Stimulated activated effector memory CD8-positive, alpha-beta T cell treated with anti-CD3 and anti-CD28 coated beads, Interleukin-12 subunit alpha, Interleukin-12 subunit beta, amount 100 ng/mL, for 72 hours (primary cell): ENCODE measurements at places on chromosomes 13 and 19.
A peak's percentile ranks its signal among the peaks of the same experiment; 100 is the strongest.

DNA sequence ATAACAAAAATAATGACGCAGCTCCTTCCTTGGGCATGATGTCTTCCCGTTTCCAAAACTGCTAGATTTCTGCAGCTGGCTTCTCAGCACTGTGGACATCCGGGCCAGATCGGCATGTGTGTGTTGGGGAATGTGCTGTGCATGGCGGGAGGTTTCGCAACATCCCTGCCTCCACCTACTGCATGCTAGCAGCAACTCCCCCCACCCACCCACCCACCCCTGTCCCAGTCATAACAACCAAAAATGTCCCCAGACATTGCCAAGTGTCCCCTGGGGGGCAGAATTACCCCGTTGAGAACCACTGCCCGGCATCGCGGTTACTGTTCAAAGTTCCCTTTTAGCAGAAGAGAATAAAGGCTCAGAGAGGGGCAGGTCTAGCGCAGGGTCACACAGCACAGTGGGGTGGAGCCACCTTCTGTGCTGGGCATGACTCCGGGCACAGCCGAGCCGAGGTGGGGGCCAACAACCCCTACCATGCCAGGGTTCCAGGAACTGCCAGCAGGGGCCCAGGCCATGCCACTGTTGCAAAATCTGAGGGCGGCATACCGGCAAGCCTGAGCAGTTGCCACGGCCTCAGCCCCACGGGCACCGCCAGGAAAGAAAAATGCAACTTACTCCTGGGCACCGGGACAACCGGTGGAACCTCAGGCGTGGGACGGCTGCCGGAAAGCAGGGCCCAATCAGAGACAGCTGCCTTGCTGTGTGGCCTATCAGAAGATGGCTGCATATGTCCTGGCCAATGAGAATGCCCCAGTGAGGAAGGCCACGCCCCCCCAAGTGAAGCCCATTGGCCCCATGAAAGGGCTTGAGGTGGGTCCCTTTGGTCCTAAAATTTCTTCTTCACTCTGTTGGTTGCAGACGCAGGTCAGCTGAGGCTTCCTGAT, 22.5 kb upstream of the NFIC start:
- no peak for DNase-seq

- DNase-seq, result no peak
These were observed 3.8 kb upstream of the ATP8B3 start for GRCh38 chr19:1815605-1816529.

DNA sequence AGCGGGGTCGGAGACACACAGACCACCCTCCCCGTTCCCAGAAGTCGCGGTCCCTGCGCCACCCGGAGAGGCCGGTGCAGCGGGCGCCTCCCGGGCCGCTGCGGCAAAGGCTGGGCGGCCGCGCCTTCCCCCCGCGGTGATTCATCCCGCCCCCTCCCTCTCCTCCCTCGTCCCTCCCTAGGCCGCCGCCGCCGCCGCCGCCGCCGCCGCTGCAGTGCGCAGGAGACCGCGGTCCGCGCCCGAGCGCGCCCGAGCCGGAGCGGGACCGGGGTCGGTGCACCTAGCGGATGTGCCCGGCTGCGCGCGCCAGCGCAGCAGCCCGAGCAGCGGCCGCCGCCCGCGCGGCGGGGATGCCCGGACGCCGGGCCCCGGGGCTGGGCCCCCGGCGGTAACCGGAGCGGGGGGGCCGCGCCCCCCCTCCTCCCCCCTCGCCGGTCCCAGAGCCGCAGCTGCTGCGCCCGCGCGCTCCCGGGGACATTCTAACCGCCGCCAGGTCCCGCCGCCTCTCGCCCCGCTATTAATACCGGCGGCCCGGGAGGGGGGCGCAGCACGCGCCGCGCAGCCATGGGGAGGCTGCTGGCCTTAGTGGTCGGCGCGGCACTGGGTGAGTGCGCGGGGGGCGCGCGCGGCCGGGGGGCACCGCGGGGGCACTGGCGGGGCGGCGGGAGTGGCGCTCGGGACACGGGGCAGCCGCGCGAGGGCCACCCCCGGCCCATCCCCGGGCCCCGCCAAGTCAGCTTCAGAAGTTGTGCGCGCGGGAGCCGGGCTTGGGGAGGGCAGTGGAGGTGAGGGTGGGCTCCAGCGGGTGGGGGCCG, at the start of gene SCN1B:
Gene SCN1B (plus strand): TSS at position 214 of the 815 bp plus-strand sequence. CDS start 351 bp downstream, at position 565.
- DNase-seq, result no peak

- no peak for DNase-seq
These were observed 7.4 kb upstream of the CYP4F3 start for GRCh38 chr19:15633082-15633835.

- DNase-seq, result no peak
These were observed 24.7 kb downstream of the MAP2K2 start for GRCh38 chr19:4099041-4099764.

DNA sequence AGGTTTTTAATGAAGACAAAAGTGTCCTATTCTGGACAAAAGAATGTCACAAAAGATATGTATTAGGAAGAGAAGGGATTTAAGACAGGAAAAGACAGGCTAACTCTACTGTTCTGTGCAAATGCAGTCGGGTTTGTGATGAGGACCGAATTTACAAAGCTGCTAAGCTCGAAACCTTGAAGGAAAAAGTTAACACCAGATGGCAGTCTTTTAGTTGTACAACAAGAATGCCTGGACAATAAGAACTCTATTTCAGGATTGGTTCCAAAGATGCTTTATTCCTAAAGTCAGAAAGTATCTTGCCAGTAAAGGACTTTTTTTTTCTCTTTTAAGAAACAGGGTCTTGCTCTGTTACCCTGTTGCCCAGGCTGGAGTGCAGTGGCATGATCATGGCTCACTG, 51.1 kb downstream of the HS6ST3 start:
- DNase-seq, result no peak

- no peak for DNase-seq
These were observed 197.7 kb downstream of the SLITRK6 start for GRCh38 chr13:85601526-85601925.

DNA sequence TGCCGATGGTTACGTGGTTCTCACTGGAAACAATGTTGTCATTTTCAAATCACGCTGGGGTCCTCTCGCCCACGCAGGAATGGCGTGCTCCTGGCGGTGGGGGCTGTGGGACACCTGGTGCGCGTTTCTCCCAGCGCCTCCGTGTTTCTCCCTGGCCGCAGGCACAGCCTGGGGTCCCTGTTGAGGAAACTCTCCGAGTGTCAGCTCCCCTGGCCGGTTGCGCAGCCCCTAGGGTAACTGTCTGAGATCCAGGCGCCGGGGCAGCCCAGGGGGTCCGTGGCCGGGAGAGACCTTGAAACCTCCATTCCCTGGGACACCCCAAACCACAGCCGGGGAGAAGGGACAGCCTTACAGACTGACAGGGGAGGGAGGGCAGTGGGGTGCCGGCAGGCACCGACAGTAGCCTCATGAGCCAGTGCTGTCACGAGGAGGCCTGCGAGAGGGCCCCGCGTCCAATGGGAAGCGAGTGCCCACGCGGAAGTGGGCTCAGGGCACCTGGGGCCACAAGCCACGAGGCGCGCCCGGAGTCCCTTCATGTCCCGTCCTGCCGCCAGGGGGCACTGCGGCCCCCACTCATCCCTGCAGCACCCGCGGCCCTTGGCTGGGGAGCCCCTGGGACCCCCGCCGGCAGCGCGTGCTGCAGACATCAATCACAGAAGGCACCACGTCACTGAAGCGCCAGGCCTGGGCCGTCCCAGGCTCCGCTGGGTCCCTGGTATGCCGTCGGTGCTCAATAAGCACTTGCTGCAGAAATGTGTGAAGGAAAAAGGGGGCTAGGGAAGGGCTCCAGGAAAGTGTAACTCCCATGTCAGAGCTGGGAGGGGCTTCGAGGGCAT, 9.5 kb downstream of the ADAMTSL5 start:
- DNase-seq, result peak; percentile 63

- no peak for DNase-seq
These were observed 4.9 kb upstream of the CERS1 start for GRCh38 chr19:18900700-18901481.

DNA sequence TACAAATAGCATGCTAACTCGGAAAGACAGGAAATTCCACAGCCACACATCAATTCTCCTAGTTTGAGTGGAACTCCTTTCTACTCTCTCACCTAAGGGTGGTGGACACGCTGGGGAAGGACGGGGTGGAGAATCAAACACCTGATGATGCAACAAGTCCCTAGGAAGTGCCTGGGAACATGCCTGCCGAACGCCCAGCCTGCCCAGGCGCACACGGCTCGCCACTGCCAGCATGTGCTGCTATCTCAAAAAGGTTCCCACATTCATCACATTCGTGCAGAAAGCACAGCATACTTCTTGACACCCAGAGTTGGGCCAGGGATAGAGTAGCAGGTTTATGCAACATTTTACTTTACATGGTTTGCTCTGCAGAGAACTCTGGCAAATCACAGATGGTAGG, 164.6 kb downstream of the ABCC4 start:
- DNase-seq, result no peak

DNA sequence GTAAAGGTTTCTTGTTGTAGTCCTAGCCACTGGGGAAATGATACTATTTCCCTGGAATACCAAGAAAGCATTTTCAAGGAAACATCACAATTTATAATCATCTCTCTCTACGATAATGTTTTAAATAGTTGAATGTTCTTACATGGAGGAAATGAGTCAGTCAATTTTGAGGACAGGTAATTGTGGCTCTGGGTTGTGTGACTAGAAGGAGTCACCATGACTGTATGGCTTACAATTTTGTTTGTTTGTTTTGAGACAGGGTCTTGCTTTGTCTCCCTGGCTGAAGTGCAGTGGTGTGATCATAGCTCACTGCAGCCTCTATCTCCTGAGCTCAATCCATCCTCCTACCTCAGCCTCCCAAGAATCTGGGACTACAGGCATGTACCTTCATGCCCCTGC, 47.4 kb downstream of the COG3 start:
- no peak for DNase-seq

- peak; percentile 86 for DNase-seq
These were observed 50.4 kb downstream of the MYO9B start for GRCh38 chr19:17125728-17126677.

GRCh38 chr13:95509521-95510310, 42.8 kb upstream of the CLDN10 start:
- DNase-seq, result no peak

DNA sequence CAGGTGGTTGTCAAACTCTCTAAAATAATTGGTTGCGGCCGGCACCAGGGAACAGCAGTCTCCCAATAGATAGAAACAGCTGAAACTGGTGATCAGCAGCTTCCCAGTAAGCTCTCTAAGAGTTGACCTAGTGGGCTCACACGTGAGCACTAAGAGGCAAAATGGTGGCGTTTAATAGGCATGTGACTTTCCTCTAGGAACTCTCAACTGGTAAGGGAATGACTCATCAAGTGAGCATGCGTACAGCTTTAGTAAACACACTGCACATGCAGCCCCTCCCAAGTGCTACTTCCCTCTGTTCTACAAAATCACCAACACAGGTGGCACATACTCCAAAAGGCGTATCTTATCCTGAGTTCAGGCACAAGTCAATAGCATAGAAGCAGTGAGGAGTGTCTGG, 41.7 kb downstream of the TNFSF11 start:
- DNase-seq, result no peak

DNA sequence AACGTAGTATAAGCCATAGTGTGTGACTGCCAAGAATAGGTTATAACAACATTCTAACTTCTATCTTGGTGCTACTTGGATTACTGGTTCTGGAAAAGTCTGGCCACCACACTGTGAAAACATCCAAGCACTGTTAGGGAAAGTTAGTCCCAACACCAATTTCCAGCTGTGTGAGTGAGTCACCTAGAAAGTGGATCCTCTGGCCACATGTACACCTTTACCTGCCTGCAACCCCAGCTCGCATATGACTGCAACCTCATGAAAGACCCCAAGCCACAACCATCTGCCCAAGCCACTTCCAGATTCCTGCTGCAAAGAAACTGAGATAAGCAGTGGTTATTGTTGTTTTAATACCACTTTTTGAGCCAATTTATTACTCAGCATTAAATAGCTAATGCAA, 404.5 kb downstream of the KCTD12 start:
- DNase-seq, result no peak

GRCh38 chr13:95146486-95146885, 154.8 kb downstream of the ABCC4 start:
- no peak for DNase-seq

- peak; percentile 52 for DNase-seq
These were observed 2.7 kb upstream of the HNRNPL start for GRCh38 chr19:38852231-38853044.

- no peak for DNase-seq
These were observed 86.2 kb upstream of the SCEL start for GRCh38 chr13:77449265-77449664.

GRCh38 chr13:79283742-79284141, 122.3 kb downstream of the RBM26 start:
- no peak for DNase-seq

DNA sequence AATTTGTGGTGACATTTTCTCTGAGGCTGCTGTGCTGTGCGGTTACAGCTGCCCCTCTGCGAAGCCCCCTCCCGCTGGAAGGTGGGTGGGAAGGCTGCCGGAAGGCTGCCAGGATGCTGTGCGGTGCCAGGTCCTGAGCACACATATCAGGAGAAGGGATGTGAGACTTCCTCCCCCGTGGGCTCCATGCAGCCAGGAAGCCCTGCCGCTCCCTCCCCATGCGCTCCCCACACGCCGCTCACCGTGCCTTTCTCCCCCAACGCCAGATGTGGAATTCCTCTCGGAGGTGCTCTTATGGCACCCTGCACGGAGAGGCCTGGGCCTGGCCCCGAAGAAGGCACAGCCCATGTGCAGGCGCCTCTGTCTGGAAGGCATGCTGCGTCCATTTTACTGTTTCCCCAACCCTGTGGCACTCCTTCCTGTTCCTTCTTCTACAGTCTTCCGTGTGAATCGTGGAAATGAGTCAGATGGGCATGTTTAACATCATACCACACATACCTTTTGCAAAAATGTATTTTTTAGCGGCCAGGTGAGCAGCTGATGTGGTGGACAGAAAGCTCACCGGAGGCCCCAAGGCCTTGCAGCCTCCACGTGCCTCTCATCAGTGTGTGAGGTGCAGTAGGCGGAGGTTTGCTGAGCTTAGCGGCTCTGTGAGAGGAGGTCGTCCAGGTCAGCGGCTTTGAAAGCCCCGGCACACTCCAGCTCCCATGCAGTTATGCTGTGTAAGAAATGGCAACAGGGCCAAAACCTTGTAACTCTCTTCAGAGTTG, 88.0 kb downstream of the ATP11A start:
- DNase-seq, result no peak

DNA sequence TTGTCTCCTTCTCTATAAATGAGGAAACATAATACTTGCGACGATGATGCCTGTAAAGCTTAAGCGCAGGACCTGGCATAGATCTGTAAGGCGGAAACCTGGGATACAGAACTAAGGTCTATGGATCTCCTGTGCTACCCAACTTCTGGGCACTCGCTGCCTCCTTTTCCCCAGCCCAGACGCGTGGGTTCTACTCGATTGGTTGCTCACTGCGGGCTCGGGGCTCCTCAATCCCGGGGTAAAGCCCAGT, 615 bp upstream of the PSMC4 start:
- no peak for DNase-seq
